ENCODE measurements at places on chromosomes 2 and 18. TPM values are rescaled to one million over a fixed set of nuclear protein-coding genes. Genes with fewer than 3 reads are reported as not detected.

Gene VAMP5
- 38.2 TPM for total RNA-seq

Gene LDLRAD4
- 120 TPM for total RNA-seq

Gene CD8B2
- not detected for total RNA-seq

Gene GULP1
- total RNA-seq = not detected

Gene CNOT11
- 48.5 TPM for total RNA-seq

Gene FAM237A
- total RNA-seq = not detected

Gene KIF5C
- 32.0 TPM for total RNA-seq

Gene MC2R
- total RNA-seq = not detected

Gene PRKCE
- total RNA-seq = 23.7 TPM

Gene TCF23
- total RNA-seq = not detected

Gene ITGA4
- total RNA-seq = 227 TPM

Gene REG3A
- not detected for total RNA-seq

Gene SFTPB
- total RNA-seq = not detected

Gene STRN
- 29.2 TPM for total RNA-seq

Gene THSD7B
- total RNA-seq = not detected

Gene ZNF804A
- total RNA-seq = not detected

Gene RAD51AP2
- not detected for total RNA-seq

Gene CGREF1
- not detected for total RNA-seq

Gene HIBCH
- total RNA-seq = 13.0 TPM

Gene CCDC85A
- not detected for total RNA-seq

Gene INHA
- total RNA-seq = not detected

Gene PAIP2B
- total RNA-seq = 2.4 TPM

Gene EFEMP1
- total RNA-seq = not detected

DNA sequence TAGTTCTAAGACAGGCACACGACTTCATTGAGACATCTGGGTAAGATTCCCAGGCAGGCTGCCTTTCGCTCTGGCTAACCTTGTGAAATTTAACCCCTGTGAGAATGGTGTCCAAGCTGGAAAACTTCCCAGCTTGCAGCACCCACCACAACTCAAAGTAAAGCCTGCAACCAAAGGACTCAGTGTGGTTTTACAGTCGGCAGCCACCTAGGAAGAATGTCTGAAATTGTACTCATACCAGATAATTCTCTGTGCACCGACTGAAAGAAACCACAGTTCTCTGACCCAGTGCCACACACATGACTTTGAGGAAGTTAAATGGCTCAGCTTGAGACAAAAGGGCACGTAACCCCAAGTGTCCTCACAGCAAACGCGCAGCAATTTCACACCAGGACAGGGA, 125.7 kb downstream of the RBMS1 start:
- DNase-seq = no peak

DNA sequence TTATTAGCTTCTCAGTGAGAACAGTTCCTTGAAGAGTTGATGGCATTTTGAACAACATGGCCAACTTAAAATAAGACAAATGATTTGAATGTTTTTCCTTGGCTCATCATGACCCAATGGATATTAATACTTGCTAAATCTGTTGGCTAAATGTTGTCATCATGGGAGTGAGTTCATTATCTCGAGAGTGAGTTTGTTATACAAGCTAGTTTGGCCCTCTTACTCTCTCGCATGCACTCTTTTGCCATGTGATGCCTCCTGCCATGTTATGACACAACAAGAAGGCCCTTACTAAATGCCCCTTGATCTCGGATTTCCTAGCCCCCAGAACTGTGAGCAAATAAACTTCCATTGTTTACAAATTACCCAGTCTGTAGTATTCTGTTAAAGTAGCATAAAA, 22.9 kb upstream of the SANBR start:
- DNase-seq = no peak

DNA sequence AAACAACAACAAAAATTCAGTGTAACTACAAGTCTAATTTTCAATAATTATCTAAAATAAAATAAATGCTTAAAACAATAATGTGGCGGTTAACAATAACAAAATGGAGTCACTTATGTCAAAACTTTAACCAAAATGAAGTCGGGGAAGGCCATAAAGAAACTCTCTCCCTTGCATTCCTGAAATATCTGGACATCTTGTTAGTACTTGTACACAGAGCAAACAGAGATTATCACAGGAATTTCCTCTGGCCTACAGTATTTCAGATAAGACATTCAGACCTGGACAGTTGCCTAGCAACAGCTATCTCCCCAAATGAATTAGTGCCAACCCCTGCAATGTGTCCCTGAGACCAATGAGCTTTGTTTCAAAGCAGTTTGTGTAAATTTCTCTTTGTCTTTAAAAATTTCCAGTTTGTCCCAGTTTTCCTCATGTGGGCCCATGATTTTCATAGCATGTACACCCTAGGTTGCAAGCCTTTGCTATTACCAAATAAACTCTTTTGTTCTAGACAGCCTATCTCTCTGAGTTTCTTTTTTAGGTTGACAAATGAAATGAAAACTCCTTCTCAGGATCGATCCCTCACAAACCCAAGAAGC, 68.6 kb downstream of the EXOC6B start:
- DNase-seq = no peak

DNA sequence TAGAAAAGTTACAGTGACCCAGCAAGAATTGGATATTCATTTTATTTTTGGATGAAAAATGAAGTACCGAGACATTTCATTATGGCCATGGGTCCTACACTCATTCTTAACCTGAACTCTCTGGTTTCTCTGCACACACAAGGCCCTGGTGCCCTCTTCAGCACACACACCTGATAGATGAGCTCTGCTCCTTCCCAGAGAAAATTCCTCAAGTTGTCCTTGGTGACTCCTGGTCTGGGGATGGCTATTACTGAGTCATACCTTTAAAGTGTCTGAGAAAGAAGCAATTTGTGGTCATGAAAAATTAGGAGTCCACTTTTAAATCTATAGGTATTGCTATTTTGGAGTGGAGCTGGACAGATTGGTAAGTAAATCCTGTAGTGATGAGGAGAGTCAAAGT, 311.5 kb downstream of the CDH2 start:
- no peak for DNase-seq

- DNase-seq = peak; percentile 39
Measured at GRCh38 chr18:48455555-48456478, 46.6 kb upstream of the ZBTB7C start.

- DNase-seq = no peak
Measured at GRCh38 chr2:112601754-112602153, 17.3 kb downstream of the CHCHD5 start.

DNA sequence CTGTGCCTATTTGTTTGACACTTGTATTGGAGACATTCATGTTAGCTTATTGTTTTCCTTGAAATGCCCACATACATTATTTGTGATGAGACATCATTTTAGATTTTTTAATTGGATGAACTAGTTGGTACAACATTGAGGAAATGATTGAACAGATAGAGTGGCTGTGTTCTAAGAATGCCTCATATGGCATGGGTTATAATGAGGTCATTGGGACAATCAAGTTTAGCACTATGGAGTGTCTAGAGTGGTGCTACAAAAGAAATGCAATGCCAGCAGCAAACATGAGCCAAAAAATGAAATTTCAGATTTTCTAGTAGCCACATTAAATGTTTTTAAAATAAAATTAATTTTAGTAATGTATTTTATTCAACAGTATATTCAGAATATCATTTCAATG, 28.1 kb downstream of the ACVR2A start:
- no peak for DNase-seq

- no peak for DNase-seq
Measured at GRCh38 chr2:70044290-70045040, 42.8 kb upstream of the PCBP1 start.

GRCh38 chr2:234091883-234092282, 41.4 kb downstream of the SPP2 start:
- no peak for DNase-seq

- DNase-seq = no peak
Measured at GRCh38 chr18:77366067-77366719, 116.5 kb downstream of the GALR1 start.

DNA sequence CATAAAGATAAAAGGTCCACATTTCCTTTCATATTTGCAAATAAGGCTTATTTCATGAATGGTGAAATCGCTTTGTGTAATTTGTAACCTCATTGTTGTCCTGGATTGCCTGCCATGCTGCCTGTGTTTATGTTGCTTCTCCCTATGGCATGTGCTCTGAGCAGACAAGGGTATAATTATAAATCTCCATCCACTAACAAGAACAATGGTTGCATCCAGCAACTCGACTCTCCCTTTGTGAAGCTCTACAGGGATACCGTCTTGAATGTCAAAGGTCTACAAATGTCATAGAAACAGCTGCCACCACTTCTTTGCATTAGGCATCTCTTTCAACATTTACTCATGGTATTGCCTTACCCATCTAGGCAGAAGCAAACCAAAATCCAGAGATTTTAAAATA, 209.6 kb downstream of the SLC8A1 start:
- DNase-seq = no peak

DNA sequence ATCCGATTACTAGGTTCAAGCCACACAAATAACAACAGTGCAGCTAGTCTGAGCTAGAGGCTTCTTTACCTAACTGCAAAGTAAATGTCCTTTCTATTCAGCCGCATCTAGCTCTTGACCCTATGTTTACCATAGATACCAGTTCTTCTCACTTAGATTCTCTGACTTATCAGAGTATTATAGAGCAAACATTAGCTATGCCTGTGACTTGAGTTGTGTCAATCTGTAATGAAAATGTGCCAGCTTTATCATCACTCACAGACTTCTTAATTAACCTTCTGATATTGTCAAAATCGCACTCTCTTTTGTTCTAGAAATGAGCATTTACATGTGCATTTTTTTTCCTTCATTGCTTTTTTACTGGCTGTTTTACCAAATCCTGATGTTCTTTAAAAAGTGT, 79.9 kb downstream of the BCL11A start:
- DNase-seq = no peak

DNA sequence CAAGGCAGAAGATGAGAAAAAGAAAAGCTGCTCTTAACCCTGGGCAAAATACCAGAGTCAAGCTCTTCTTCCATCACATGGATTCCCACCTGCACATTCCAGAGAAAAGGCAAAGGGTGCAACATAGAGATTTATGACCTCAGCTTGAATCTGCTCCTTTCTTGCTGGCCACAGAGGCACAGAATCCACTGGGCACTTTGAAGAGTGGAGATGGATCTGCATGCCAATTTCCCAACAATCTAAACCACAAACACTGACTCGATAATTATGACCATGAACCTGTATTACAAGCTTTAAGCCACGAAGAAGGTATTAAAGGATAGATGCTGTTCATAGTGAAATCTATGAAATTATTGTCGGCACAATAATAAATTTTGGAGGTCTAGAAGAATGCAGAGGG, 237.3 kb downstream of the PID1 start:
- DNase-seq = no peak

- no peak for DNase-seq
Measured at GRCh38 chr2:135925571-135925970, 49.3 kb upstream of the MCM6 start.

GRCh38 chr18:12911025-12911928, 27.2 kb upstream of the PTPN2 start:
- peak; percentile 23 for DNase-seq

GRCh38 chr2:3493615-3494007, 25.7 kb downstream of the ADI1 start:
- no peak for DNase-seq

DNA sequence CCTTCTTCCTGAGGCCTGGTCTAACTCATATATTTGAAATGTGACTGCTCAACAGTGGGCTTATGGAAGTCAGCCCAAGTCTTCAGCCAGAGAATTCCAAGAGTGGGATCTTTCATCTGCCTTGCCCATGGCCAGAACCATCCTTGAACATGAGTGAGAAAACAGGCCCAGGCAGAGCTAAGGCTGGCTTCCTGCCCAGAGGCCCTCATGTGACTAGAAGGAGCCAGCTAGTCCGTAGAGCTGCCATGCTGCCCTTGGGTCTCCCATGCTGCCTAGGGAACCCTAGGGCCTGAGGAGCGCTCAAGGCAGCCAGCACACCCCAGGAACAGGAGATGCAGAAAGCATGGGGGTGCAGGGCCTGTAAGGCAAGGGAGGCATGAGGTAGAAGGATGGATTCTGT, 203.6 kb downstream of the FHOD3 start:
- DNase-seq = no peak

DNA sequence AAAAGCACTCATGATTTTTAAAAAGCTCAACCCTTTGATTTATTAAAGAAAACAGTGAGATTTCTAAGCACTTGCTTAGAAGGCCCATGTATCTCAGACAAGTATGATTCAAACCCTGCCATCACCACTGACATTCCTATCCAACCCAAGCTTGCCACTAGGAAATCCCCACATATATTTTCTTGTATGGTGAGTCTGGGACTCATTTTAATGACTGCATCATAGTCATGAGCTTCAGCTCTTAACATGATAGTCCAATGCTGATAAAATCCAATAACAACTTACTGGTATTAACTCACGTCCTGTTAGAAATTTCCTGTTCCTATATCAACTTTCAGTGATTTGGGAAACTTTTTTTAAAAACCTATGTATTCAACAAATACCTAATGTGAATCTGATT, 39.4 kb upstream of the NCKAP5 start:
- DNase-seq = no peak

GRCh38 chr2:120867290-120868241, 131.9 kb downstream of the GLI2 start:
- DNase-seq = no peak

DNA sequence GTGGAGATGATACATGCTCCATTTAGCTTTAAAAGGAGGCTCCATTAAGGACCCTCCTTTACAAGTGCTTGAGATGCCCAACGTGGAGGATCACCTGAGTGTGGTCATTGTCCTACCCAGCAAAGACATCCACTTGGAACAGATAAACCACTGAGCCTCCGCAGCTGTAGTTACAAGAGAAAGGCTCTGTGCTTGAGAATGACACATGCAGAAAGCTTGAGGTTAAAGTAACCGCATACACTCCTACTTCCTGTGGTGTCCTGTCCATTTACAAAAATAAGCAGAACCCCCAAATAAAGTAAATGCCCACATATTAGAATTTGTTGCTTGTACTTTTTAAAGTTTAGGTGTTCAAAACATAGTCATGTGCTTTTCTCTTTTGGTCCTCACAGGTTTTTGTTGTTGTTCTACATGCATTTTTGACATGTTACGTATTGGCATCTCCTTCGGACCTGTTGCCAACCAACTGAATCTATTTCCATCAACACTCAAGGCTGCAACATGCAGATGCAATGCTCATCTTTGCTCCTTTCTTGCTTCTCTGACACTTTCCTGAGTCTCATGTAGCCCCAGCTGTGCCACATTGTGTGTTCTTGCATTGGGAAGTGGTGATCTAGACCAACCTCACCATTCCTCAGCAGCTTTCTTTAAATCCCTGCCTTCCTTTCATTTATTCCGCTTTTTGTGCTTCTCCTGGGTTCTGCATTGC, 56.0 kb downstream of the SERPINB7 start:
- DNase-seq = no peak

GRCh38 chr2:165804719-165805118, 10.7 kb upstream of the GALNT3 start:
- DNase-seq = no peak

Data from T-helper 17 cell (primary cell).